ENCODE measurements at places on chromosomes 16 and 17.

GRCh38 chr17:6153375-6153774 is 83.2 kb downstream of the WSCD1 start:
- DNase-seq = no peak

DNA sequence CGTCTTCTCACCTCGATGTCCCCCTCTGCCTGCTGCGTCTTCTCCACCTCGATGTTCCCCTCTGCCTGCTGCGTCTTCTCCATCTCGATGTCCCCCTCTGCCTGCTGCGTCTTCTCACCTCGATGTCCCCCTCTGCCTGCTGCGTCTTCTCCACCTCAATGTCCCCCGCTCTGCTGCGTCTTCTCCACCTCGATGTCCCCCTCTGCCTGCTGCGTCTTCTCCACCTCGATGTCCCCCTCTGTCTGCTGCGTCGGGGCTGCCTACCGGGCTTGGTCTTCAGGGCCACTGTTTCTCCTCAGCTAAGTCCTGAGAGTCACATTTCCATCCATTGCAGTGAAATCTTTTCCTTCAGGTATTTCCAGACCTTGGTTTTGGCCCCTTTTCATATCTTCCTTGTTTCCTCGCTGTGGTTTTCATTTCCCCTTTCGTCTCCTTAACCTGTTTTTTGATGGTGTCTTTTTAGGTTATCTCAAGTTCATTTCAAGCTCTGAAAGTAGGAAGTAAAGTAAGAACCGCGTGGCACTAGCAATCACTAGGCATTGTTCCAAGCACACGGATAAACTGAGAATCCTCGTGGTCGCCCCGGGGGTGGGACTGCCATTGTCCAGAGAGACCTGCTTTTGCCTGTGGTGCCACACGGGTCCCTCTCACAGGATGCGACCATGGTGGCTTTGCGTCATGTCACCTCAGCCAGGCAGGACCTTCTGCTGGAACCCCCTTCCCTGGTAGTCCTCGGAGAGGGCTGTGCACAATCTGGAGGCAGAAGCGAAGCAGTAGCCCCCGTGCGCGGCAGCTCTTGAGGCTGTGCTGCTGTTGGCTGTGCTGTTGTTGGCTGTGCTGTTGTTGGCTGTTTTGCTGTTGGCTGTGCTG is 9.5 kb upstream of the ZNF750 start:
- no peak for DNase-seq

- no peak for DNase-seq
Observed at GRCh38 chr16:13041646-13042290, 140.4 kb downstream of the SHISA9 start.

DNA sequence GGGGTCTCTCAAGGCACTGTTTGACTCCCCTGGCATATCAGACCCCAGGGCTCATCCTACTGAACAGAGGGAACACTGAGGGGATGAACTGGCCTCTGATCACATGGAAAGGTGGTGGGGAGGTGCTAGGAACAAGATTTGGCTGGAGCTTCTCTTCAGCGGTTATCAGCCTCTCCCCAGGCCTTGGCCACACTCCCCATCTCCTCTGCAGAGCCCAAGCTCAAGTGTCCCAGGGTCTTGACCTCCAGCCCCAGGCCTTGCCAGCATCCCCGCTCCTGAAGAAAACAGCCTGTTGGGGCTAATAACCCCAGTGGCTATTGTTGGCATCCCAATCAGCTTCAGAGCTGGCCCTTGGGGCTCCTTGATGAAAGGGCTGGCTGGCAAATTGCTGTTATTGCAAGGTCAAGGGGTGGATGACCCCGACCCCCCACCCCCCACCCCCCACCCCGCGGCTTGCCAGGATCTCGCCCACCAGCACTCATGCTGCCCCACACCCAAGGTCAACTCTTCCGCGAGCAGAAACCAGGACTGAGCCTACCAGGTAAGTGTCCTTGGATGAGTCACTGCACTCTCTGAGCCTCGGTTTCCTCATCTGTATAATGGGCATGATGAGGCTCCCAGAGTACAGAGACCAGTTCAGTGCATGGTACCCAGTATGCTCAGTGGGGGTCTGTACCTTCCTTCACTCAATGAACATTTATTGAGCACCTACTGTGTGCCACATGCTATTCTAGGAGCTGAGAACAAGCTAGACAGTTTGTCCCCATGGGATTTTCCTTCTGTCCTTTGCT is 18.8 kb upstream of the FAM83G start:
- no peak for DNase-seq
